GM04504 (cell line): ENCODE measurements at places on chromosomes 4 and X.

DNA sequence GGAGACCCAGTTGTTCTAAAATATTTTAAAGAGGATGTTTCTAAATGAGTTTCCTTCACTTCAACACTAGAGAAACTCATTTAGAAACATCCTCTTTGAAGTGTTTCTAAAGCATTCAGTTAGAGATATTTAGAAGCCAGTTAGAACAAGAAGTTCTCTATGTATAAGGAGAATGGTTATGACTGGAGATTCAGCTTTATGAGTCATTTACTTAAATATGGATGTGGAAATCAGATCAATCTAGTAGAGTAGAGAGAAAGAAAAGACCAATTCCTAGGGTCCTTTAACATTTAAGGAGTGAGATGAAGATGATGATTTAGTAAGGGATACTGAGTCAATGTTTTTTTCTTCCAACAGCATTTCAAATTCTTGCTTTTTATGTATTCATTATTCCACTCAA is 234.1 kb downstream of the GRXCR1 start:
- no peak for DNase-seq

DNA sequence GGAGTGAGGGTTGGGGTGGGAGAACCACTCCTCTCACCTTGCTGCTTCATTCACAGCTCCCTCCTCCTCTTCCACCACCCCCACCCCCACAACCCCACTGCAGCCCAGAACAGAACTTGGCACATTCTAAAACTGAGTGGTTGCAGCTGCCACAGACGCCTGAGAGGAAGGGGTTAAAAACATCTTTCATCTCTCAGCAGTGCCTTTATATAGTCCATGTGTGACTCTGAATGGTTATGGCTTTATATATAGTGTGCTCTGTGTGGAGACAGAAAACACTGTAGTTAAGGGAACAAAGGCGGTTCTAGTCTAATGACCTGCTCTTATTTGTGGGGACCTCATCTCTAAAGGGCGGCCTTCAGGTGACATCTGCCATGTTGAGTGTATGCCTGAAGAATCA is 144.8 kb downstream of the BCOR start:
- no peak for DNase-seq

- no peak for DNase-seq
Measured at GRCh38 chr4:186719925-186720694, 3.5 kb downstream of the FAT1 start.

GRCh38 chrX:1518512-1518911 is 18.5 kb downstream of the P2RY8 start:
- DNase-seq, result no peak

GRCh38 chr4:52266537-52267137 is 215.5 kb downstream of the SPATA18 start:
- DNase-seq, result no peak

- no peak for DNase-seq
Measured at GRCh38 chr4:172514011-172514410, 654.6 kb upstream of the GALNT7 start.

- no peak for DNase-seq
Measured at GRCh38 chrX:28542791-28543190, 44.5 kb upstream of the IL1RAPL1 start.

- no peak for DNase-seq
Measured at GRCh38 chr4:127558088-127558487, 74.7 kb upstream of the INTU start.

- DNase-seq, result no peak
Measured at GRCh38 chr4:97558204-97558778, 585.0 kb downstream of the STPG2 start.

- DNase-seq, result no peak
Measured at GRCh38 chrX:54640736-54641135, 110.7 kb downstream of the GNL3L start.

DNA sequence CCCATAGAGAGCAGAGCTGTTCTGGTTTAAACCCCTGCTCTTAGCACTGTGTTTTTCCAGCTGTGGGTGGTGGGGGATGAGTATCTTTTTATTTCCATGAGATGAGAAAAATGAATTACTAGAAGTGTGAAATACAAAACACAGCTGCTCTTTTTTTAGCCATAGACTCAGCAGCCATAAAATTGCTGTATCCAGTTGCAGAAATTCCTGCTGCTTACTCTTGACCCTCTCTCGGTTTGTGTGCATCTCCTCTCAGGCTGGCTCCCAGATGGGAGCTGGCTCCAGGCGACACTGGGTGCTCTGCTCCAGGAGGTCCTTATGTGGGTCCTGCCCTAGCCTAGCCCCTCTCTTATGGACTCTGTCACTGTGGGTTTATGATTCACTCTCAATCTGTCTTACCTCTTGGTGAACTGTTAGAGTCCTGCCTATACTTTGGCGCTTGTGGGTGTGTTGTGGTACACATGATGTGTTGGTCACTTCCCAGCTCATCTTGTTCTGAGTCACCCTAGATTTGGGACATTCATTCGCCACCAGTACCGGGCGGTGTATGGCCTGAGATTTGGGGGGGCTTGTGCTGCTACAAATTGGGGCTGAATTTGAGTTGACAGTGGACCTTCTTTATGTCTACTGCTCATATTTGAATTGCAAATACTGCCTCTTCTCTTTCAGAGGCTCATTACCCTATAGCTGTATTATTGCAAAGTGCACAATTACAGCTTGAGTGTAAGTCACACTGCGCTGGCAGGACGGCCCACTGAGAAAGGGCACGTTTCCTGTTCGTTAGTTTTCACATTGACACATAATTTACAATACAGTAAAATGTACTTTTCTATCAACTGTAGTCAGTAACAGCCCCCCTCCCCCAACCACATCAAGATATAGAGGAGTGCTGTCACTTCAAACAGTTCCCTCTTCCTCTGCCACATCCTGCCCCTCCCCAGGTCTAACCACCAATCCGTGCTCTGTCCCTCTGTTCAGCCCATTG is 46.9 kb upstream of the MSANTD1 start:
- DNase-seq, result peak; percentile 17

DNA sequence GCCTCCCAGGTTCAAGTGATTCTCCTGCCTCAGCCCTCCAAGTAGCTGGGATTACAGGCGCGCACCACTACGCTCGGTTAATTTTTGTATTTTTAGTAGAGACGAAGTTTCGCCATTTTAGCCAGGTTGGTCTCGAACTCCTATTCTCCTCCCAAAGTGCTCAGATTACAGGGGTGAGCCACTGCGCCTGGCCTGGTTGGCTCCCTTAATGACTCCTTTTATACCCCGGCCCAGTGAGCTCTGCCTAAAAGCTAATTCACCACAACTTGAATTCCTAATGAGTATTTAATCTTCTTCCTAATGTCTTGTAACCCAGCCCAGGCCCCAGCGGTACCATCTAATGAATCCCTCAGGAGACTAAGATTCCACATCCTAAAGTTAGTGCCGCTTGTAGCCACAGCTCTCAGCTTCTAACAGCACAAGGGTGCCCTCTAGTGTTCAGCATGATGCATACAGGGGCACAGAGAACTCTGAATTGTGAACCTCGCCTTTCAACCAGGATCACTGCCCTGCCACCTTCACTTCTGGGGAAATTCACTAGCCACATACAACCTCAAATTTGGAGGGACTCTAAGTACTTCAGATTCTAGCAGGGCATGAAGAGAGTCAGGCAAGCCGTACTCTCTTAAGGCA is 89.5 kb downstream of the OR13H1 start:
- peak; percentile 24 for DNase-seq

DNA sequence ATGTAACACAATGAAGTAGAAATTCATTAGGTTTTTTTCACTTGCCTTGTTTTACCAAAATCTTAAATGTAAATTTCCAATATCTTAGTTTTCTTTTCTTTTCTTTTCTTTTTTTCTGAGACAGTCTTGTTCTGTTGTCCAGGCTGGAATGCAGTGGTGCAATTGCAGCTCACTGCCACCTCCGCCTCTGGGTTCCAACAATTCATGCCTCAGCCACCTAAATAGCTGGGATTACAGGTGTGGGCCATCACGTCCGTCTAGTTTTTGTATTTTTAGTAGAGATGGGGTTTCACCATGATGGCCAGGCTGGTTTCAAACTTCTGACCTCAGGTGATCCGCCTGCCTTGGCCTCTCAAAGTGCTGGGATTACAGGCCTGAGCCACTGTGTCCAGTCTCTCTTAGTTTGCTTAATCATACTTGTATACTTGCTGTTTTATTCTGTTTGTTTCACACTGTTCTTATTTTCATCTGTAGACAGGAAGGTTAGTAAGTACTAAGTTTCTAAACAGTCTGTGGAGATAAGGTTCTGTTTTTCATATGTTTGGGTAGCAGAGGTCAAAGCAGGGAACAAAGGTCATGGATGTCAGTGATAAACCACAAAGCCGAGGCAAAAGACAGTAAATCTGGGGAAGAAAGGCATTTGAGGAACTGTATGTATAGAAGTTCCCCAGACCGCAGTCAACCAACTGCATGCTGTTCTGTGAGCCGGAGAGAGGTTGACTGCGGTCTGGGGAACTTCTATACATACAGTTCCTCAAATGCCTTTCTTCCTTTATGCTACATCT is 129.1 kb downstream of the CBR4 start:
- no peak for DNase-seq

DNA sequence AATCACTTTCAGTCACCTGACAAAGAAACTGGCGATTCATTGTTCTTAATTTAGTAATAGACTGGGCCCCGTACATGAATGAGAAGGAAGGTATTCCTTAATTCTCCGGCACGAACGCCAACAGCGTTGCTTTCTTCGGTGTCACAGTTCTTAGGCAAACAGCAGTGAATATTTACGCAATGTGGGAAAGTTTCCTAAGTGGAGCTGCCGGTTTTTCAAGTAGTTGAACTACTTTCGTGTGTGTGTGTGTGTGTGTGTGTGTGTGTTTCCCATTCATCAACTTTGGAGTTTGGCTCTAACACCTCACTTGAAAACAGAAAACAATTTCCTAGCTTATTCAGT is 651 bp downstream of the NXT2 start:
- no peak for DNase-seq

DNA sequence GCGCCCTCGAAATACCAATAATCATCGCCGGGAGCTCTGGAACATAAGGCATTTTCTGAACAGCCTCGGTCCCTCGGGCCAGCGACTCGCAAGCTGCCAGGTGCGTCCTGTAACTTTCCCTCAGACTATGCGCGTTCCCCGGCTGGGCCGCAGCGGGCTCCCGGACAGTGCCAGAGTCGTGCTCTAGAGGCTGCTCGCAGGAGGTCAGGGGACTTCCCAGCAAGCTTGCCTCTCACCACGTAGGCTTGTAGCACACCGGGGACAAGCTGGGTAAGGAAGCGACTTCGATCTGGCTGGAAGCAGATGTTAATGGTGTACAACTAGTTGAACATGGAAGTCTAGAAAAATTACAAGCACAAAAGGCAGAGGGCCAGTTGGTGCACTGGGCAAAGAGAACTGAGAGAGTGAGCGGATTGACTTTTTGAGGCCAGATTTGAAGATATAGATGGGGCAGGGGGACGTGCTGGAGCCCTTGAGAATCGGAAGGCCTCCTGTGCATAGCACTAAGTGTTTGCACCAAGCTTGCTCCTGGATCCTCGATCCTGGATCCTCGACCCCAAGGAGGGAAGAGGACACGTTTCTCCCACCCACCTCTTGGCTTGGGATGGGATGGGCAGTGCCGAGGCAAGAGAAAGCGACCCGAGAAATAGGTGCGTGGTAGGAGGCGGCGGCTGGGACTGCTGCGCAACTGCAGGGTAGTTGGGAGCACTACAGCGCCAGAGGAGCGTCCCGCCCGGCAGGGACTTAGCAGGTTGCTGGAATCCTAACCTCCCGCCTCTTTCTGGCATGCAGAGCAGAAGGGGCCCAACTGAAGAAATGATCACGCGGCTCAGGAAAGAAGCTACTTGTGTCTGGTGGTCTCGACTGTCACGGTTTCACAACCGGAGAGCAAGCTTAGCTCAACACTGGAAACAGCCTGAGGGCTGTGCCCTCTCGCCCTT is 19.9 kb upstream of the ZIC3 start:
- no peak for DNase-seq

GRCh38 chr4:2432991-2433530 is 14.3 kb downstream of the CFAP99 start:
- no peak for DNase-seq

- no peak for DNase-seq
Measured at GRCh38 chr4:119032921-119033685, 102.5 kb upstream of the MYOZ2 start.

DNA sequence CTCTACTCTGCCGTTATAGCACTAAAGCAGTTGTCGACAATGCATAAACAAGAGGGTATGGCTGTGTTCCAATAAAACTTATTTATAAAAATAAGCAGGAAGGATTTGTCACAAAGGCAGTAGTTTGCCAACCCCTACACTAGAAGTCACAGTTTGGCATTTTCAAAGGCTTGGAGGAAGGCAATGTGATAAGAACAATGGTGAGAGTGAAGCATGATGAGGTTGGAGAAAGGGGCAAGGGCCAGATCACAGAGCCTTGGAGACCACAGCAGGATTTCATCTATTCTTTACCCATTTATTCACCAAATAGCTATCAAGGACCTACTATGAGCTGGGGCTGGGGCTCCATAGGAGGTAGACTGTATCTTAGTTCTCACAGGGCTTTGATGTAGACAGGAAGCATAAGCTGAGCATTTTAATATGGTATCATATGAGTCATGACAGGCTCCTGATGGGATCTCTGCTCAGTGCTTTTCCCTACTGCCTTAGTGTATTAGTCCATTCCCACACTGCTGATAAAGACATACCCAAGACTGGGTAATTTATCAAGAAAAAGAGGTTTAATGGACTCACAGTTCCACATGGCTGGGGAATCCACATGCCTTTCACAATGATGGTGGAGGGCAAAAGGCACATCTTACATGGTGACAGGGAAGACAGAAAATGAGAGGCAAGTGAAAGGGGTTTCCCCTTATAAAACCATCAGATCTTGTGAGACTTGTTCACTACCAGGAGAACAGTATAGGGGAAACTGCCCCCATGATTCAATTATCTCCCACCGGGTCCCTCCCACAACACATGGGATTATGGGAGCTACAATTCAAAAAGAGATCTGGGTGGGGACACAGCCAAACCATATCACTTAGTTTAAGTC is 58.9 kb downstream of the PPM1K start:
- DNase-seq, result no peak

DNA sequence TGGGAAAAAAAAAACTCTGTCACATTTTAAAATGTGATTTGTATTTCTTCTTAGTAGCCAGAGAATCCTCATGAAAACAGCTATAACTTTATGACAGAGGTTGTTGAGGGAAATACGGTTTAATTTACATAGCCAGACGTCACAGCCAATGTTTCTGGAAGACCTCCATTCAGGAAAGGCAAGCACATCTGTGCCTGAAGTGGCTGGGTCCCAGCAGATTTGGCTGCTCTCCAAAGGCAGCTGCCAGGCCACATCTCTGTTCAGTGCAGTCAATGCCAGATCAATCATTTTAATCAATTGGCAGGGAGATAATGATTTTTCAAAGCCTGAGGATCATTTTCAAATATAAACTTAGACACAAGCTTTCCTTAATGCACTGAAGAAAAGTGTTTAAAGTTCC is 86.5 kb upstream of the ZIC3 start:
- no peak for DNase-seq

GRCh38 chrX:80799584-80799983 is 10.1 kb downstream of the BRWD3 start:
- no peak for DNase-seq

GRCh38 chrX:15820106-15821073 is 30.1 kb downstream of the ZRSR2 start:
- DNase-seq, result no peak
